ENCODE measurements at places on chromosomes 16 and 17.

DNA sequence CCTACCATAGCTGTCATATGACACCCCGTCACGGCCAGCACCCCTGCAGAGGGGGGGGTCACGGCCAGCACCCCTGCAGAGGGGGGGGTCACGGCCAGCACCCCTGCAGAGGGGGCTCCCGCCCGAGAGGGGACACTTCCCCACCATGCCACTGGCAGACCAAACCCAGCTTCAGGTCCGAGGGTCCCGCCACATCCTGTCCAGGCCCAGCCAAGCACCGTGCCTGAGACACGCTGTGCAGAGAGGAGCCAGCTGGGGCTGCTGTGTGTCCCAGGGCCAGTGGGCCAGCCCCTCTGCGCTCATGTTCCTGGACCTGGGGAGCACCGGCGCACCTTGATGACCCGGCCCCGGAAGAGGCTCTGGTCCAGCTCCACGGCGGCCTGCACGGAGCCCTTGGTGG, 1.9 kb downstream of the PABPN1L start:
- no peak for DNase-seq

GRCh38 chr17:6648181-6648580, 3.2 kb downstream of the MED31 start:
- DNase-seq, result no peak

GRCh38 chr16:65388592-65388991, 266.7 kb upstream of the CDH11 start:
- no peak for DNase-seq

DNA sequence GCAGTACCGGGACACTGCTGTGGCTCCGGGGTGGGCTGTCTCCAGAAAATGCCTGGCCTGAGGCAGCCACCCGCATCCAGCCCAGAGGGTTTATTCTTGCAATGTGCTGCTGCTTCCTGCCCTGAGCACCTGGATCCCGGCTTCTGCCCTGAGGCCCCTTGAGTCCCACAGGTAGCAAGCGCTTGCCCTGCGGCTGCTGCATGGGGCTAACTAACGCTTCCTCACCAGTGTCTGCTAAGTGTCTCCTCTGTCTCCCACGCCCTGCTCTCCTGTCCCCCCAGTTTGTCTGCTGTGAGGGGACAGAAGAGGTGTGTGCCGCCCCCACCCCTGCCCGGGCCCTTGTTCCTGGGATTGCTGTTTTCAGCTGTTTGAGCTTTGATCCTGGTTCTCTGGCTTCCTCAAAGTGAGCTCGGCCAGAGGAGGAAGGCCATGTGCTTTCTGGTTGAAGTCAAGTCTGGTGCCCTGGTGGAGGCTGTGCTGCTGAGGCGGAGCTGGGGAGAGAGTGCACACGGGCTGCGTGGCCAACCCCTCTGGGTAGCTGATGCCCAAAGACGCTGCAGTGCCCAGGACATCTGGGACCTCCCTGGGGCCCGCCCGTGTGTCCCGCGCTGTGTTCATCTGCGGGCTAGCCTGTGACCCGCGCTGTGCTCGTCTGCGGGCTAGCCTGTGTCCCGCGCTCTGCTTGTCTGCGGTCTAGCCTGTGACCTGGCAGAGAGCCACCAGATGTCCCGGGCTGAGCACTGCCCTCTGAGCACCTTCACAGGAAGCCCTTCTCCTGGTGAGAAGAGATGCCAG, 12.9 kb downstream of the STH start:
- DNase-seq, result no peak

GRCh38 chr17:66533572-66533971, 231.2 kb downstream of the PRKCA start:
- DNase-seq, result no peak

DNA sequence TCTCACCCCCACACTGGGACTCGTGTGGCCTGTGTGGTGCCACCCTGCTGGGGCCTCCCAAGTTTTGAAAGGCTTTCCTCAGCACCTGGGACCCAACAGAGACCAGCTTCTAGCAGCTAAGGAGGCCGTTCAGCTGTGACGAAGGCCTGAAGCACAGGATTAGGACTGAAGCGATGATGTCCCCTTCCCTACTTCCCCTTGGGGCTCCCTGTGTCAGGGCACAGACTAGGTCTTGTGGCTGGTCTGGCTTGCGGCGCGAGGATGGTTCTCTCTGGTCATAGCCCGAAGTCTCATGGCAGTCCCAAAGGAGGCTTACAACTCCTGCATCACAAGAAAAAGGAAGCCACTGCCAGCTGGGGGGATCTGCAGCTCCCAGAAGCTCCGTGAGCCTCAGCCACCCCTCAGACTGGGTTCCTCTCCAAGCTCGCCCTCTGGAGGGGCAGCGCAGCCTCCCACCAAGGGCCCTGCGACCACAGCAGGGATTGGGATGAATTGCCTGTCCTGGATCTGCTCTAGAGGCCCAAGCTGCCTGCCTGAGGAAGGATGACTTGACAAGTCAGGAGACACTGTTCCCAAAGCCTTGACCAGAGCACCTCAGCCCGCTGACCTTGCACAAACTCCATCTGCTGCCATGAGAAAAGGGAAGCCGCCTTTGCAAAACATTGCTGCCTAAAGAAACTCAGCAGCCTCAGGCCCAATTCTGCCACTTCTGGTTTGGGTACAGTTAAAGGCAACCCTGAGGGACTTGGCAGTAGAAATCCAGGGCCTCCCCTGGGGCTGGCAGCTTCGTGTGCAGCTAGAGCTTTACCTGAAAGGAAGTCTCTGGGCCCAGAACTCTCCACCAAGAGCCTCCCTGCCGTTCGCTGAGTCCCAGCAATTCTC, 27.4 kb downstream of the STH start:
- no peak for DNase-seq

GRCh38 chr16:84800158-84800978, 19.4 kb upstream of the CRISPLD2 start:
- no peak for DNase-seq

GRCh38 chr16:27253526-27253930, 15.0 kb downstream of the NSMCE1 start:
- DNase-seq, result no peak

GRCh38 chr16:81646561-81646960, 132.5 kb upstream of the PLCG2 start:
- DNase-seq, result no peak

DNA sequence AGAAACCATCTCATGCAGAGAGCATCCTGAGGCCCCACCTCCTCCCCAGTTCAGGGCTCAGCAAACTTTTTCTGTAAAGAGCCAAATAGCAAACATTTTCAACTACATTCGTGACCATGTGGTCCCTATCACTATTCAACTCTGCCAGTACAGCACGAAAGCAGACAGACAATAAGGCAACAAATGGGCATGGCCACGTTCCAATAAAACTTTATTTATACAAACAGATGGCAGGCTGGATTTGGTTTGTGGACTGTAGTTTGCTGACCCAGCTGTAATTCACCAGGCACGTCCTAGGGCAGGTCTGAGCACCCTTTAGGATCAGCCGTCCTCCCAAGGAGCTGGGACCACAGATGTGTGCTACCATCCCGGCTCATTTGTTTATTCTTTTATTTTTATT, 27.1 kb upstream of the GPRC5C start:
- no peak for DNase-seq

GRCh38 chr16:22397464-22397863, 23.0 kb upstream of the CDR2 start:
- no peak for DNase-seq

DNA sequence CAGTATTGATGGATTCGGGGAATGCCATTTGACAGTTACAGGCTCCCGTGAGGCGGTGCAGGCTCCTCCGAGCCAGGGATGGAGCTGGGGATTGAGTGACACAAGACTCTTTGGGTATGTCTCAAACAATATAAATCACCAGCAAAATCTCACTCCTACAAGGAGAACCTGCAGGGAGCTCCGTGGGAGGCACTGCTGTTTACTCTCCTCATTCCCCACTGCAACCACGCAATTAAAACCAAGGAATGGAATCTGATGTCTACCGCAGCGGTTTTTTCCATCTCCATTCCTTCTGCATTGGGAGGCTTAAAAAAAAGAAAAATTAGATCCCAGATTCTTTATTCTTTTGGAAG, 157.9 kb downstream of the WWOX start:
- DNase-seq, result no peak

DNA sequence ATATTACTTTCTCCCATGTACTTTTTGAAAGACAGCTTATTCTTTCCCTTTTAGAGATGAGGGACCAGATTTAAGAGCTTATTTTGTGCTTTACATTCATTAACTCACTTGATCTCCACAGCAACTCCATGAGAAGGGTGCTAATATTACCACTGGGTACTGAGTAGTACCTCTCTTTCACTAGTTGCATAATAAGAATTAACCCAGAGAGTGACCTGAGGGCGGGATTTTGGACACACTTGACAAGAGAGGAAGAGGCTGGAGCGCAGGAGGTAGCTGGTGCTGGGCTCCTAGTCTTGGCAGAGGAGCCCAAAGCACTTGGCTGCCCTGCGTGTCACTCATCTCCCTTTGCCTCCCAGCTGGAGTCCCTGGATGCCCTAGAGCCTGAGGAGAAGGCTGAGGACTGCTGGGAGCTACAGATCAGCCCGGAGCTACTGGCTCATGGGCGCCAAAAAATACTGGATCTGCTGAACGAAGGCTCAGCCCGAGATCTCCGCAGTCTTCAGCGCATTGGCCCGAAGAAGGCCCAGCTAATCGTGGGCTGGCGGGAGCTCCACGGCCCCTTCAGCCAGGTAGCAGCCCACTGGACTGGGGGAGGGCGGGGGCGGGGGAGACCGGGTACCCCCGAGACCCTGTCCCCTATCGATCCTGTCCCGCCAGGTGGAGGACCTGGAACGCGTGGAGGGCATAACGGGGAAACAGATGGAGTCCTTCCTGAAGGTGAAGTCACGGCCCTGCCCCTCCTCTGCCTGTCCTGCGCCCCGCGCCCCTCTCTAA, 1.7 kb upstream of the MAZ start:
- no peak for DNase-seq

DNA sequence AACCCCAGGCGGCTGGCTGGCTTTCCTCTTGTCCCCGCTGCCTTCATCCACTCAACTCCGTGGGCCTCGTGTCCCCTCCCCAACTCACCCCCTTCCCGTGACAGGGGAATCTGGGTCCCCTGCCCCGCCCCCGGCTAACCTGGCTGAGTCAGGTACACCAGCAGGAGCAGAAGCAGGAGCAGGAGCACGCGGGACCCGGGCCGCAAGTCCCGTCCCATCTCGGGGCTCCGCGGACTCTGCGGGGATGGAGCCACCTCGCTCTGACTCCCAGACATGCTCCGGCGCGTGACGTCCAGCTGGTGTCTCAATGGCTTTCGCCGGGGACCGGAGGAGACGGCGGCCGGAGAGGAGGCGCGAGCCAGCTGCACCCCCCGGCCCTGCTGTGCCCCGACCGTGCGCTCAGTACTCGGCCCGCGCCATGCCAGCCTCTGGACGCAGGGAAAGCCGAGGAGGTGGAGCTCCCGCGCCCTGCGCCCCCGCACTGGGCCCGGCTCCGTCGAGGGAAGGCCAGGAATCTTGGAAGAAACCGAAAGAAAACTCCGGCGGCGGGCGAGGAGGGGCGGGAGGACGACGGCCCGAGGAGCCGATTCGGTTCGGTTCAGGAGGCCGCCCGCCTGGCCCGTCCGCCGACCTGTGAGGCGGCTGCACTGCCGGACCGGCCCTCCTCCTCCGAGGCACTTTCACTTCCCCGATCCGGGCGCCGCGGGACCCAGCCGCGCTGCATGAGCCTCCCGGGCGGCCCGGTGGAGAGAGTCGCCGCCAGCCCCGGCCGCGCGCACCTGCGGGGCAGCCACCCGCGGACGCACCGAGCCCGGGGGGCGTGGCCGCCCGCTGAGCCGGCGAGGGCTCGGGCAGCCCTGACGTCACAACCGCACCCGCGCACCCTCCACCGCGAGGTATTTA, at the start of the genes CXCL16 and ZMYND15:
Gene CXCL16, minus strand, starts transcription at position 807 of the 903 bp plus-strand sequence. Its CDS starts 589 bp downstream, at position 218.
Gene ZMYND15, plus strand, starts transcription at position 712 of the 903 bp plus-strand sequence. CDS start 716 bp downstream, outside the sequence.
- DNase-seq, result no peak

GRCh38 chr17:77002103-77003045, 134.2 kb downstream of the MGAT5B start:
- no peak for DNase-seq

DNA sequence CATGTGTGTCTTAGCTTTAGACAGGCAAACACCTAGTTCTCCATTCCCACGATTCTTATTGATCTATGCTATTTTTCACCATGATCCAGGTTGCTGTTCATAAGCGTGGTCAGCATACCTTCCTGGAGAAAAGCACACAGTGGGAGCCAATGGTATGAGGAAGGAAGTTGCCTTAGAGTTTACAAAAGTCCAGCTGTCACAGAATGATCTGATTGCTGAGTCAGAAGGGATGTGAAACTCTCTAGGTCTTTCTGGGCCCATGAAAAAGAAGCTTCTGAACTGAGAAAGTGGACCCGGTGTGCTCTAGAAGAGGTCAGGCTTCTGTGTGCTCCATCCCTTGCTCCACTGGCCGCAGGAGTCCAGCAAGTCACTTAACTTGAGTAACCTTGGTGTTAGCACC, 71.0 kb upstream of the CCL1 start:
- DNase-seq, result no peak

DNA sequence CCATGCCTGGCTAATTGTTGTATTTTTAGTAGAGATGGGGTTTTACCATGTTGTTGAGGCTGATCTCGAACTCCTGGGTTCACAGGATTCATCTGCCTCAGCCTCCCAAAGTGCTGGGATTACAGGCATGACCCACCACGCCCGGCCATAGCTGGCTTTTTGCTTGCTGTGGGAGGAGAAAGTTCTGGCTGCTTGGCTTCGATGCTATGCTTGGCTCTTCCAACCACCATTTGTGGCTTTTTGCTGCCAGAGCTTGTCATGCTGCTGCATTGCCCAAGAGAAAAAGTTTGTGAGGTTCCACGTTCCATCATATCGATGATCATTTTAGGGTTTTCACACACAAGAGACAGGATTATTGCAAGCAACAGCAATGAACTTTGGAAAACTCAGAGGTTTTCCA, 16.2 kb downstream of the BMERB1 start:
- DNase-seq, result no peak

- DNase-seq, result no peak
These were observed 106.4 kb upstream of the TOB1 start for GRCh38 chr17:50972577-50972976.

GRCh38 chr16:89052191-89052889, 41.3 kb upstream of the ACSF3 start:
- DNase-seq, result no peak

DNA sequence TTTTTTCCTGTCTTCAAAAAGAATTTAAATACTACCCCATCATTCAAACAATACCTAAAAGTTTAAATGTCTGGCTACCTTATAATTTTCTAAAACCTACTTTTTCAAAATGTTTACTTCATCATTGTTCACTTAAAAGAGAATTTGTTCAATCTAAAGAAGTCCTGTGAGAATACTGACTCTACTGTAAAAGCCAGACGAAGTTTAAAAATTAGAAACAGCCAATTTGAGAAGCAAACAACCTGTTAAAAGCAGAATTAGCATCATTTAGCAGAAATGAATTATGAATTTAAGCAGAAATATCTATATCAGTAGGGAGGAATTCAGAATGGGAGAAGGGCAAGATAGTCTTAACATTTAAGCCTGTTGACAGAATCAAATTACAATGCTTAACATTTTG, 2.1 kb downstream of the SKA2 start:
- no peak for DNase-seq

GRCh38 chr17:49267912-49268311, 37.3 kb upstream of the PHOSPHO1 start:
- DNase-seq, result no peak

Data from activated CD8-positive, alpha-beta memory T cell treated with anti-CD3 and anti-CD28 coated beads for 48 hours (primary cell).